ENCODE measurements at places on chromosomes 11 and 22.

- DNase-seq: no peak
These were observed 8.1 kb upstream of the PDE3B start for GRCh38 chr11:14635546-14635945.

- DNase-seq: no peak
These were observed 26.9 kb upstream of the DEUP1 start for GRCh38 chr11:93303689-93304088.

DNA sequence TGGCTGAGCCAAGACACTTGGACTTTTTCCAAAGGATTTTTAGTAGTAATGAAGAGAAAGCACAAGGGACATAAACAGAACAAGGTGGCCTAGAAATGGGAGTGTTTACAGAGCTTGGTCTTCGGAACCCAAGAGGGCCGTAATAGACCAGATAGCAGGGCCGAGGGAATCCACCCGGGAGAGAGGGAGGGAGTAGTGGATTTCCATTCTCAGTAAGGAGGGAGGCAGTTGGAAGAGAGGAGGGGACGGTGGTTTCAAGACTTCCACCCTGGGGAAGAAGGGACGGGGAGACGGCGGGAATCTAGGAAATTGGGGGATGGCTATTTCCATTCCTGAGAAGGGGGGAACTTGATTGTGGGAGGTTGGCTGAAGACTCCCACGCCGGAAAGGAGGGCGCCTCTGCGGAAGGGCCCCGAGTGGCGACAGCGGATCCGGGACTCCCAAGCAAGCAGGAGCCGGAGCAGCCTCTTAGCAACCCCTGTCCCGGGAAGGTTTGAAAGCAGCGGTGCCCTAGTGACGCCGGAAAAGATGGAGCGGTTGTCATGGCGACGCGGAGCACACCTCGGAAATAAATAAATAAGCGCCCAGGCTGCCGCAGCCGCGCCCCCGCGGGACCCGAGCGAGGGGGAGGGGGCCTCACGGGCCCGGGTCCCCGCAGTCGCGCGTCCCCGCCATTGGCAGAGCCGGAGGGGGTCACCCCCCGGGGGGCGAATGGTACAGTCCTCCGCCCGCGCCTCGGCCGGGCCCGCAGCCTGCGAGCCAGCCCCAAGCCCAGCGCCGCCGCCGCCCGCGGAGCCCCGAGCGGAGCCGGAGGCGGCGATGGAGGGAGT is 31.6 kb downstream of the EIF3F start:
- peak; percentile 10 for DNase-seq

- no peak for DNase-seq
These were observed 3.7 kb downstream of the MICALL1 start for GRCh38 chr22:37909766-37910165.

All from stimulated activated CD4-positive, alpha-beta T cell treated with anti-CD3 and anti-CD28 coated beads, Interleukin-1b, Interleukin-23, amount 100 ng/mL, for 1 hour (primary cell).